Brain microvascular endothelial cell (primary cell): ENCODE measurements at places on chromosomes 2 and 18.

GRCh38 chr2:43906448-43907109 lies 67.8 kb downstream of the ABCG8 start:
- DNase-seq: no peak

DNA sequence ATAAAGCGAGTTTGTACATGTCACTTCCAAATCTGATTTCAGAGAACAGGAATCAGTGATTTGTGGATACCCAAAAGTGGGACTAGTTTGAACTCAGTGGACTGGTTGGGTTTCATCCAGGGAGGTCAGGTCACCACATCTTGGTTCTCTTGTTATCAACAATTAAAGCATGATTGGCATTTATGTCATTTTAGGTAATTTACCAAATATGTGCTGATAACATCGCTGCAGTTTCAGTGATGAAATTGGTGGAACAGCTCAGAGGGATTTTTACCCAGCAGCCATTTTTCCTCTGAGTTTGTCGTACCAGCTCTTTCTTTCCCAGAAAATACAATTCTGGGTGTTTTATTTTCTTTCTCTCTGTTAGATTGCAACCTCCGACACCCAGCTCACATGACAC lies 33.4 kb downstream of the TMEM18 start:
- DNase-seq: no peak

- DNase-seq: no peak
These were observed 1010.8 kb upstream of the CELF4 start for GRCh38 chr18:38576349-38576748.

DNA sequence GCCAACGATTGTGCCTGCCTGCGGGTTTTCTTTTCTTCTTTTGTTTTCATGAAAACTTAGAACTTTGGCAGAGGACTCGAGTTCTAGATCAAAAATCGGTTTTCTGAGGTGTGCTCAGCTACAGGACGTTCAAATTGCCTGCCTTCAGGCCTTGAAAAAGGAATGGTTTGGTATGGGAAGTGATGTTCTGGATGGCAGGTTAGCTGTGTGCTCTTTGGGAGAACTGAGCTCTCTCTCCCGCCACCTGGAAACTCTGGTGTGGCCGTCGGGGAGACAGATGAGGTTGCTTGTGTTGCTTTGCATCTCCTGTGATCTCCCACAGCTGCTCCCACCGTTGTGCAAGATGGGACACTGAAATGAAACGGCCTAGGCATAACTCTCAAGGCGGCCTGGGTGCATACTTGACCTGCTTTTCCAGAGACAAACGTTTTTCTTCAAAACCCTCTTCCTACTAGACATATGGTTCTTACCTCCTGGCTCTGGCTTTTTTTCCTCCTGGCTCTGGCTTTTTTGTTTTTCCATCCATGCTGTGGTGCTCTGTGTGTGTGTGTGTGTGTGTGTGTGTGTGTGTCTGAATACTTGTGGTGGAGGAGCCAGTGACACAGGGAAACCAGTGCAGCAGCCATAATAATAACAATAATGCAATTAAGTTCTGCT lies 2.0 kb downstream of the FMNL2 start:
- peak; percentile 48 for DNase-seq

DNA sequence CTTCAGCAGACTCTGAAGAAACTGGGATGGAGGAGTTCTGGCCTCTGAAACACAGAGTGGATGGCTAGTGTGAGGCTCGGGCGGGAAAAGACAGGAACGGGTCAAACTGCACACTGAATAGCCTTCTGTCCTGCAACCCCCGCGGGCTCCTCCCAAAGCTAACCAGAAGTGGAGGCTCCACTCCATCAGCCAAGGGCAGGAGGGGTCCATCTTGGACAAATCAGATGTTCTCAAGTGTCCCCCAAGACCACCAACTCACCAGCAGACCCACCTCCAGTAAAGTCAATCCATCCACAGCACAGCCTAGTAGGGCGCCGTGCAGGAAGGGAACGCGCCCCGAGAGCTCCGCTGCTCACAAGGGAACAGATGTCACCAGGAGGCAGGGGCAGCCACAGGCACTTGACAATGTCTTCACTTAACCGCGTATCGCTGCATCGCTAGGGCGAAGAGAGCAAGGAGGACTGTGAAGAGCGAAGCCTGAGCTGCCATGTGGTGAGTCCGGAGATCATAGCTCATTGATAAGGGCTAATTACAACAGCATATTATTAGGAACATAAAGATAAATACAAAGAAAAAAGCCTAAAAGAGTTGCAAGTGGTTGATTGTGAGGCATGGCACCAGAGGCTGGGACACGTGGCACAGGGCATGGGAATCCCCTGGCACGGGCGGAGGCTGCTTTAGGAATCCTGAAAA lies 494.6 kb upstream of the MYT1L start:
- DNase-seq: no peak

- DNase-seq: no peak
These were observed 39.9 kb downstream of the PRKCE start for GRCh38 chr2:45691171-45691999.

DNA sequence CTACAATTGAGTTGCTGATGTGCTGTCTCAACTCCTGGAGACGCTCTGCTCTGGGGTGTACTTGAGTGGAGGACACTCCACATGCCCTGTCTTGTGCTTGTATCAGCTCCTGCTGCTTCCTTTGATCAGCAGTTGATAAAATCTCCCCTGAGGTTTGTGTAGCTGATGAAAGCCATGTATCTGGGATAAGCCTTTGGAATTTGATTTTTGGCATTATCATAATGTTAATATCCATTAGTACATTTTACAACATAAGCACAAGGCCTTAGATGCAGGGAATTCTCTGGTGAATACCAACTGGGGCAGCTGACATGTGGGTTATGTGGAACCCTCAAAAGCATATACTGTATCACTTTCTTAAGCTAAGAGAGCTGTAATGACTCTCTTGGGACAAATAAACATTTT lies 222.7 kb upstream of the ITGA4 start:
- no peak for DNase-seq
